Stimulated activated CD4-positive, alpha-beta T cell treated with anti-CD3 and anti-CD28 coated beads, TNF-alpha, amount 100 ng/mL, for 24 hours (primary cell): ENCODE measurements at places on chromosomes 5 and 9.

DNA sequence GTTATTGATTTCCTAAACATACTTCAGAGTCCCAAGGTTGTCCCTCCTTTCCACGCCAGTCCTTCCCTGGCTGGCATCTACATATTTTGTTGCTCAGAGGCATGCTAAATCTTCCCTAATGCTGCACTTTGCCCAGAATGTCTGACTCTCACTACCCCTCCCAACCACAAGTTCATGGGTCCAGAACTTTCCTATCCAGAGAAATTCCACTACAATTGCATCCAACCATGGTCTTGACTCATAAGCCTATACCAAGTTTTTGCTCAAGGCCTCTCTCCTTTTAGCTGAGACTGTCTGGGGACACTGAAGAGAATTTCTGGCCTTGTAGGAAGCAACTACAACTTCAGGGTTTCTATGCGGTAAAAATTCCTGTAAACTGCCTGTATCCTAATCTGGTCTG lies 206.3 kb downstream of the BNC2 start:
- DNase-seq = no peak

GRCh38 chr9:130634191-130634768 lies 30.1 kb upstream of the PRDM12 start:
- DNase-seq = no peak

DNA sequence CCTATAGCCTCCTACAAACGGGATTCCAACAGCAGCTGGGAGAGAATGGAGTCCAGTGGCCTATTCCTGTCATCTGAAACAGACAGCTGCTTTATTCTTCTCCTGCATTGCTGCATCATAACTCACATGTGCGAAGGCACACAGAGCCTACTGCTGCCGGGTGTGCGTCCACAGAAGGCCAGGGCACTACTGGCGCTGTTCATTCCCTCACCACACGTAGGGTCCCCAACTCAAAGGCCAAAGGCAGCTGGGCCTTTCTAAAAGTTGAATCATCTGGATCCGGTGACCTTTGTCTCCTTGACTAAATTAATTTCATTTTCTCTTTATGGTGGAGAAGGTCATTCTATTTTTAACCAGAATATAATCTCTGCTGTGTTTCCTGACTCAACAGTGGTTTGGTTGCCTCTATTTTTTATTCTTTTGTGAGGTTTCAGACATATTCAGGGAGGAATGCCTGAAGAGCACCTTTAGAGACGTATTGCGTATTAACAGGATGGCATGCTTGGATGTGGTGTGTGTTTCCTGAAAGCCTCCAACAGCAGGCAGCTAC lies 10.8 kb upstream of the SPATA24 start:
- no peak for DNase-seq

GRCh38 chr9:13567833-13568232 lies 288.3 kb upstream of the MPDZ start:
- no peak for DNase-seq

DNA sequence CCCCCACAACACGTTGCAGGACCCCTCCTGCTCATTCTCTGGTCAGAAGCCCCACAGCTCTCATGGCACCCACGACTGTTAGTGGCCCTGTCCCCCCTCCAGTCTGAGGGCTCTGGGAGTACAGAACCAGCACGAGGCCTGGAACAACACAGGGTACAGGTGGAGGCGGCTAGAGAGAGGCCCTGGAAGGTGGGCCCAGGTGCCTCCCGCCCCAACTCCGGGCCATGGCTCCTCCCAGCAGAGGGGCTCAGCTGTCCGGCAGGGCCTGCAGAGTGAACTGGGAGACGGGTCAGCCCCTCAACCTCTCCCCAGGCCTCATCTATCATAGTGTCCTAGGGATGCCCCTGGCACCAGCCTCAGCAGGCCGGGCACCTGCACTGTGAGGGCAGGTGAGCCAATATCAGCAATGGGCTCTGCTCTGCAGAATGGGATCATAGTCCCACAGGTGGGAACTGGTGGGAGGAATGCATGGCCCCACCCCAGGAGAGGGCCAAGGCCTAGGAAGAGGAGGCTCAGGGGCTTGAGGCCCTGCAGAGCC lies 58.6 kb downstream of the BARX1 start:
- DNase-seq = no peak

DNA sequence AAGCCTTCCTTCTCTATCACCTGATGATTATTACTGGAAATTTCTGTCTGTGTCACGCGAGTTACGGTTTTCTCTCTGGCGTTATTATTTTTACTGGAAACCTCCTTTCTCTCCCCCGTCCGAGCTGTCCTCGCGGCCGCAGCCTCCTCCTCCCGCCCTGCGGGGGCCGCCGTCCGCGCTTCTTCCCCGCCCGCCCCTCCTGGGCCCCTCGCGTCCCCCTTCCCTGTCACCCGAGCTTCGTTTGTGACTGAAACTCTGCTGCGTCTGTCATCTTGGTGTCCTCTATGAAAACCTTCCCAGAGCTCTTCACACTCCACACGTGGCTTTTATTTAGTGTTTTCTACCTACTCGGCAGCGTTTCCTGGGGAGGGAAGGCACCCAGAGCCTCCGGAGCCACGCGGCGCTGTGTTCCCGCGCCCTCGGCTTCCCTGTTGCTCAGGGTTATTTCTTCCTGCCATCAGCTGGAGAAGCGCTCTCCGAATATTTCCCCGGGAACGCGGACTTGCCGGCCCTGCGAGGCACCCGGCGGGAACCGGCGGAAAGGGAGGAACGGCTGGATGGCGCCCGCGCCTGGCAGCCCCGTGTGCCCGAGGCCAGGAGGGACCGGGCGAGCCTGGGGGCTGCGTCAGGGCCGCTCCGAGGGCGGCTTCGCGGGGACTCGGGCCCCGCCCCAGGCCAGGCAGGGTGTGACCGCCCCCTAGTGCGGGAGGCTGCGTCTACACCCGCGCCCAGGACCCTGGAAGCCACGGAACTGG lies 33.9 kb downstream of the TRIP13 start:
- DNase-seq = no peak

GRCh38 chr5:33080287-33080686 lies 360.5 kb upstream of the TARS1 start:
- no peak for DNase-seq

DNA sequence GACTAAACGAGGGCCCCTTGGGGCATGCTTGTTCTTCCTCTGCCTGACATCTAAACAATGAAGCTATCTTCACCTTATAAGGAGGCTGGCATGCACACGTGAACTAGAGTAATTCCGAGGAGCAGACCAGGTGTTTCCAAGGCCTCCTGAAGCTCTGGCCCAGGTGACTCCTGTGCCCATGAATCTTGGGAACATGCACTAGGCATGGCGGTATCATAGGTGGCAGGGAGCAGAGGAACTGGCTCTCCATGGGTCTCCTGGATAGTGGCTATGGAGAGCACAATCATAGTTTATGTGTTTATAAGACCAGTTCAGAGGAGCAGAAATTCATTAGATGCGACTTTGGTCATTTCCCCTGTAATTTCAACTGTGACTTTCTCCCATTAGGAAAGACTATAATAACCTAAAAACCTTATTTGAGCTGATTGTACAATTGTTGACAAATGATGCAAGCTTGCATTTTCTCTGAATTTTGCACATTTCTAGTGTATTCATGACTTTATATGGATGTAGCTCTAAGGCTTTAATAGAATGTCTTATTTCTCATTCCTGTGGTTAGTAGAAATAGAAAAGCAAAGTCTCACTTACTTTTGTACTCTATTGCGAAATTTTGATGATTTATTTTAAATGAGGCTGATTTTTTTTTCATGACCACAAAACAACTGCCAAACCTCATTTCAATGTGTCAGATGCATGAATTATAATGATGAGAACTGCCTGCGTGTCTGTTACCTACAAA lies 135.3 kb upstream of the RPS23 start:
- no peak for DNase-seq

DNA sequence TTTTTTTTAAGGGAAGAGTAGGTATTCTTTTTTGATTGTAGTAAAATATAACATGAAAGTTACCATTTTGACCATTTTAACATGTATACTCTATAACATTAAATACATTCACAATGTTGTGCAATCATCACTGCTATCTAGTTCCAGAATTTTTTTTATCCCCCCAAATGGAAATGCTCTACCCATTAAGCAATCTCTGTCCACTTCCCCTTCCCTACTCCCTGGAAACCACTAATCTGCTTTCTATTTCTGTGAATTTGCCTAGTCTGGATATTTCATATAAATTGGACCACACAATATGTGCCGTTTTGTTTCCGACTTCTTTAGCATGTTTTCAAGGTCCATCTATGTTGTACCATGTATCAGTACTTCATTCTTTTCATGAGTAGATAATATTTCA lies 429.5 kb downstream of the TLE1 start:
- no peak for DNase-seq

DNA sequence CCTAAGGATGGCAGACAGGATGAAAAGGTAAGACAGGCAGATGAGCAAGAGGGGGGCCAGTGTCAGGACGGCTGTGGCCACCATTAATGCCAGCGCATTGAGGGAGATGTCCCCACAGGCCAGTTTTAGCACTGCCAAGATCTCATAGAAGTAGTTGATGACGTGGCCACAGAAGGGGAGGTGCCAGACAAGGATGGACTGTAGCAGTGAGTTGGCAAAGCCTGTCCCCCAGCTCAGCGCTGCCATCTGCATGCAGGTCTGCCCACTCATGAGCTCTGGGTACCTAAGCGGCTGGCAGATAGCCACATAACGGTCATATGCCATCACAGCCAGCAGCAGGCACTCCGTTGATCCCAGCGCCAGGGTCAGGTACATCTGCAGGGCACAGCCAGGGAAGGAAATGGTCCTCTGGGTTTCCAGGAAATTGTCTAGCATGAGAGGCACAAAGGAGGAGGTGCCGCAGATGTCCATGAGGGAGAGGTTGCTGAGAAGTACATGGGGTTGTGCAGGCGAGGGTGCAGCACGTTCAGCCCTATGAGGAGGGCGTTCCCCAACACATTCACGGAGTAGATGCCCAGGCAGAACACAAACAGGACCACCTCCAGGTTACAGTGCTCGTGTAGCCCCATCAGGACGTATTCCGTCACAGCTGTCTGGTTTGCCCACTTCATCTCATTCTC lies 10.8 kb downstream of the OR13J1 start:
- no peak for DNase-seq

DNA sequence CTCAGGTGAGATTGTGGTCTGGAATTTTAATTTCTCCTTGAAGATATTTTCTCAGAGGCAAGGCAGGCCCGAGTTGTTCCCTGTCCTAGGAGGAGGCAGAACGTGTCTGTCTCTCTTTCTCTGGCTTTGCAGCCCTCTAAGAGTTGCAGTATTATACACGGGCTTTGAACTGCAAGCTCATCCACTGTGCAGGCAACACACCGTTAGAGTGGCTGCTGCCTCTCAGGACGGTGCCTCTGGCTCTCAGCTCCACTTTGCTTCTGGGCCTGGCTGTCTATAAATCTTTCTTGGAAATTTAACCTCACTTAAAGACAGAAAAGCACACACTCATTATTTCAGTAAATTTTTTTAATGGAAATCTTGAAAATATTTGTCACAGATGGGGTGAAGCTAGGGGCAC lies 170.1 kb upstream of the ADCY2 start:
- DNase-seq = no peak

DNA sequence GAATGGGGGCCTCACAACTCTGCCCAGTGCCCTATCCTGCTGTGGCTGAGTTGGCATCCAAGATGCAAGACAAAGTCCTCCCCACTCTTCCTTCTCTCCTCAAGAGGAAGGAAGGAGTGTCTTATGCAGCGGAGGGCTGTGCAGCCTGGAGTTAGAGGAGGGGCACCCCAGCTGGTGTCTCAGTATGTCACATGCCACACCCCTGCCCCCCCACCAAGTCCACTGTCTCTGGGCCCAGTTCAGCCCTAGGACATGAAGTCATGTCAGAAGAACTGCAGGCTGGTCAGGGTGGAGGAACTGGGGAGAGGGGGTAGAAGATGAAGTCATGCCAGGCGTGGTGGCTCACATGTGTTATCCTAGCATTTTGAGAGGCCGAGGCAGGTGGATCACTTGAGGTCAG lies 28.0 kb upstream of the SLC28A3 start:
- DNase-seq = no peak

DNA sequence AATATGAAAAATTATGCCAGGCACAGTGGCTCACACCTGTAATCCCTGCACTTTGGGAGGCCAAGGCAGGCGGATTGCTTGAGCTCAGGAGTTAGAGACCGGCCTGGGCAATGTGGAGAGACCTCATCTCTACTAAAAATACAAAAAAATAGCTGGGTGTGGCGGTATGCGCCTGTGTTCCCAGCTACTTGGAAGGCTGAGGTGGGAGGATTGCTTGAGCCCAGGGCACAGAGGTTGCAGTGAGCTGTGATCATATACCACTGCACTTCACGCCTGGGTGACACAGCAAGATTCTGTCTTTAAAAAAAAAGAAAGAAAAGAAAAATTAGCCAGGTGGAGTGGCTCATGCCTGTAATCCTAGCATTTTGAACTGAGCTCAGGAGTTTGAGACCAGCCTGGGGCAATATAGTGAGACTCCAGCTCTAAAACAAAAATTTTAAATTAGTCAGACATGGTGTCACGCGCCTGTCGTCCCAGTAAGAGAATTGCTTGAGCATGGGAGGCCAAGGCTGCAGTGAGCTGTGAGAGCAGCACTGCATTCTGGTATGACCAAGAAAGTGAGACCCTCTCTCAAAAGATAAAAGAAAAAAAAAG lies 18.0 kb downstream of the PLAA start:
- DNase-seq = no peak

GRCh38 chr5:67081261-67081660 lies 115.3 kb downstream of the CD180 start:
- no peak for DNase-seq
